ENCODE measurements at places on chromosomes 1 and 21. TPM values are rescaled to one million over a fixed set of nuclear protein-coding genes. Genes with fewer than 3 reads are reported as not detected.

ATP1A2 gene
- total RNA-seq = not detected

LCE1E gene
- total RNA-seq = not detected

CELA3B gene
- not detected for total RNA-seq

GSTM4 gene
- total RNA-seq = 6.5 TPM

Measured in activated T-helper 1 cell treated with anti-CD3 and anti-CD28 coated beads, Interleukin-12 subunit alpha, Interleukin-12 subunit beta, Interleukin-2, Interleukin-4 antibody, amounts not matched to agents 30 ng/mL and 10 ng/mL and 1 ng/mL, durations not matched to agents 14 hours and 24 hours and 36 hours (primary cell).